Activated CD4-positive, alpha-beta T cell treated with anti-CD3 and anti-CD28 coated beads for 4 hours (primary cell): ENCODE measurements at places on chromosomes 11 and 22.

GRCh38 chr11:118238929-118239328 lies 13.2 kb downstream of the MPZL3 start:
- no peak for DNase-seq

- DNase-seq, result no peak
These were observed 72.8 kb downstream of the GAB4 start for GRCh38 chr22:16935209-16935608.

- no peak for DNase-seq
These were observed 20.8 kb downstream of the KRTAP5-6 start for GRCh38 chr11:1717745-1718144.

DNA sequence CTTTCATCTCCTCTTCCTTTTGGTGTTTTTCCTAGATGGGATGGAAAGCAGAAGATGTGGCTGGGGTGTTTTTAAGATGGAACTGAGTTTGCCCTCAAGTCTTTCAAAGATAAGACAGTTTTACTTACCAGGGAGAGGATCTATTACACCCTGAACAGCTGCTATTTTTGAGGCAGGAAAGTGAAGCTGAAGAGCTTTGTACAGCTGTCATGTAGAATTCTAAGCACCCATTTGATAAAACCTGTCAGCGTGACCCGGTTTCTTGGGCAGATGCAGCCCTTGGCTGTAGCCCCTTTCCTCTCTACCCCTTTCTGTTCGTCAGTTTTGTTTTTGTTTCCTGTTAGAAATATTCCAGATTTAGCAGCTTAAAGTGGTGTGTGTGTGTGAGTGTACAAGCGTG lies 35.2 kb downstream of the FAT3 start:
- no peak for DNase-seq

GRCh38 chr22:20776624-20777405 lies 2.9 kb downstream of the SERPIND1 start:
- no peak for DNase-seq

- DNase-seq, result no peak
These were observed 760 bp upstream of the MAPK8IP1 start for GRCh38 chr11:45884596-45885185.

GRCh38 chr11:14499178-14499559 lies 442 bp downstream of the COPB1 start:
- peak; percentile 34 for DNase-seq

GRCh38 chr11:3049430-3050243 lies 7.6 kb downstream of the CARS1 start:
- DNase-seq, result peak; percentile 65

DNA sequence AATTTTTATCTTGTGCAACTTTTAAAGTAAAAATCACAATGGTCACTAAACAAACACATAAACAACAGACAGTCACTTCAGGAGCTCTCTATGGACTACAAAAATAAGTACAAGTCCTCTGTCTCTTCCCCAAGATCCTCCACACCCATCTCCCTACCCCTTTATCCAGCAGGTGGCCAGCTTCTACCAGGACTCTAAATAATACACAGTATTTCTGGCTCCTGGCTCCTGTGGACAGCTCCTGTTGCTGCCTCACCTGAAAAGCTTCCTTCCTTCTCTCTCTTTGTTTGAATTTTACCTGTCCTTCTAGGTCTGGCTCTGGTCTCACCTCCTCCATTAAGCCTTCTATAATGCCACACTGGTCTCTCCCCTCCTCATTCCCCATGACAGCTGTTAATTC lies 86.1 kb downstream of the CLPB start:
- no peak for DNase-seq

- DNase-seq, result no peak
These were observed 3.7 kb upstream of the CLDN5 start for GRCh38 chr22:19527861-19528417.

GRCh38 chr11:77152846-77153245 lies 24.8 kb downstream of the MYO7A start:
- no peak for DNase-seq

DNA sequence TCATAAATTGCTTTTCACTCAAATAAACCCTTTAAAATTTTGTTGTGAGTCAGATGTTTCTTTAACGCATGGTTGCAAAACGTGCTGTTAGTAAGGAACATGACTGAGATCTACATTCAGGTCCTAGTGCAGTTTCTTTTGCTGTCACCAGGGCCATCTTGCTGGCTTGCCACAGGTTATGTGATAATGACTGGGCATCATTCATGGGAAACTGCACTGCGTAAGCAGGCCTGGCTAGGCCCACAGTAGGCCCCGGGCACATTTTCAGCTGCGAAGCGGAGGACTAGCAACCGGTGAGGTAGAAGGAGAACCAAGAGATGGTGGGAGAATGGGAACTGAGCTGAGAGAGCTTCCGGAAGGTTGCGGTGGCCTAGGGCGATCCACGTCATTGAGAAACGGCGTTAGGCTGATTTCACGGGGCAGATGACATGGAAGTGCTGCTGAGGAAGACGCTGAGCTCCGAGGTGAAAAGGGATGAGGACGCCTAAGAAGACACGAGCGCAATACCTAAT lies 3.2 kb upstream of the KLHDC7B start:
- DNase-seq, result no peak

DNA sequence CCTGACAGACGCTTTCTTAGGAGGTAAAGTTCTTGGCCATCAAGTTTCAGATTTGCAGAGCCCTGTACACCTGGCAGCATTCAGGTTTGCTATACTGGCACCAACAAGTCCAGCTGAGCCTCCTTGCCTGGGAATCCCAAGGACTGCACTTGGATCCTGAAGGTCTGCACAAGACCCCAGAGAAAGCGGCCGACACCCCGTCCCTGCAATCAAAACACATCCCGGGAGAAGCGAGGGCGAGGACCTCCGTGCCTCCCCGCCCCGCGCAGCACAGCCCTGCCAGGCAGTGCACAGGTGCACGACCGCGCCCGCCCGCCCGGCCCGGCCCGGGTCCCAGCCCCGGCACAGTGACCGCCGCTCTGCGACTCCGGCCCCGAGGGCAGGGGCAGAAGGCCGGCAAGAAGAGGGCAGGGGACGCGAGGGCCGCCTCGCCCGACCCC lies 559 bp downstream of the MRTFA start:
- no peak for DNase-seq

GRCh38 chr11:88363004-88363403 lies 25.5 kb upstream of the CTSC start:
- no peak for DNase-seq

GRCh38 chr11:86955361-86956120 lies at the start of gene FZD4:
Gene FZD4 (minus strand): TSS chr11:86955395. CDS start chr11:86955085, 310 bp downstream.
- peak; percentile 2 for DNase-seq

DNA sequence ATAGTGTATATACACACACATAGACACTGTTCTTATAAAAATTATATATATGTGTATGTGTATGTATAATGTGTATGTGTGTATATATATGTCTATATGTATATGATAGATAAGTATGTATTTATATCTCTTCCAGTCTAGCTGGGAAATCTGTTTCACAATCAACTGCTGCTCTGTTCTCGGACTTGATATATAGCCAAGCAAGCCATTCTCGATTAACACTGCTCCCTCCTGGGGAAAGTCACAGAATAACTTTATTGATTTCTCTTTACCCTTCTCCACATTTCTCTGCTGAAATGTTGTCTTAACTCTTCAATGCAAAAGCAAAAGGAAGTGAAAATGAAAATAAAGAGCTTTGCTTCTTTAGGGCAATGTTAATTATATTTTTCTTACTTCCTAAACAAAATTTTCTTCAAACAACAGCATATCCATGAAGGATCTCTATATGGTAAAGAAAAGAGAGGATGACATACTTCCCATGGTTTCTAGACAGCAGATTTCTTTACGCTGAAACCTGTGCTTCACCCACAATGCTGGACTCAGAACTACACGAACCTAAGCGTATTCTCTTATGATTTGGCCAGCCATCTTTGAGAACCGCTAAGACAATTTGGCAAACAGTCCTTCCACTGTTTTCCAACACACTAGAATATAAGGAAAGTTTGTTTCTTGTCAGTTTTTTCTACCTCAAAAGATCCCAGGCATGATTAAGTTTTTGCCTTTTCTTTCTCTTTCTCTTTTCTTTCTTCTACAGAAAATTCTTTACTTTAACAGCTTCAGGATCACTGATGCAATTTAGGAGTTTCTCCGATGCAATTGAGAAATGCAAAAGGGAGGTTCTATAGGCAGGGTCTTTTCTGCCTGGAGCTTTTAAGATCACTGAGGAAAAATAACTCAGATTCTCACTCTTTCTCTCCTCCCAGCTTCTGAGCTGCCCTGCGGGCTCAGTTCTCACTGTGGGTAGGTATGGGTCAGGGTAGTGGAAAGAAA lies 1.9 kb downstream of the BLID start:
- DNase-seq, result no peak

DNA sequence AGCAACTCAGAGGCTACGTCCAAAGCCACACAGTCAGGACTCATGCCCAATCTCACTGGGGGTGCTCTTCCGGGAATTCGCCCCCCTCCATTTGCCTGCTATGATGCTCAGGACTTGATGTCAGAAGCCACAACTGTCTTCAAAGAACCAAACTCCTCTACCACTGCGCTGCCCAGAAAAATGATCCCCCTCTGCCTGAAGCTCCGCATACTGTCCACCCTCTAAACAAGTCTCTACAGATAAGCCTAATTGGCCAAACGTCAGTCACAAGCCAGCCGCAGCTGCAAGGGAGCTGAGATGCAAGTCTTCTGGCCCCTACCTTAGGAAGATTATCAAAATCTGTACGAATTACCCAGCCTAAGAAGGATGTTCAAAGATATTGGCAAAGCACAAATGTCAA lies 294.6 kb downstream of the BUD13 start:
- DNase-seq, result no peak

- peak; percentile 96 for DNase-seq
These were observed at the start of gene EIF3M for GRCh38 chr11:32583459-32584271. Gene EIF3M (plus strand): TSS chr11:32583831. CDS start chr11:32583888, 57 bp downstream.

DNA sequence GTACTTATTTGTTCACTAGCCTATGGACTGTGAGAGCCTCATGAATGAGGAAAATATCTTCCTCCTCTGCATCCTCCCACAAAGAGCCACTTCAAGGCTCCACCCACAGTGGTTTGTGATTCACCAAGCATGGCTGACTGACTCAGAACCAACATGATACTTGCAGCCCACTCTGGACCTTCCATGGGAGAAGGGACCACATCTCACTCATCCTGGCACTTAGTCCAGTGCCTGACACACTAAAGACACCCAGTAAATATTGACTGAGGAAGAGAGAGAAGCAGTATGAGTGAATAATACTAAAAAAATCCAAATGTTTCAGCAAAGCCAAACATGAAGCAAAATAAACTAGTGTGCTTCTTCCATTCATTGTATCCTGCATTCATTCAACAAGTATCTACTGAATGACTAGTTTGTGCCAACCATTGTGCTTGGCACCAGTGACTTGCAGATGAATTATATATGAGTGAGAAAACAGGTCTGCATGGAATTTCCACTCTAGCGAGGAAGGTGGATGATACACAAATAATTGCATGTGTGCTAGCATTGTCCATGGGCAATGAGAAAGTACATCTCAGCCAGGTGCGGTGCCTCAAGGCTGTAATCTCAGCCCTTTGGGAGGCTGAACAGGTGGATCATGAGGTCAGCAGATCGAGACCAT lies 54.9 kb upstream of the BLID start:
- DNase-seq, result no peak

DNA sequence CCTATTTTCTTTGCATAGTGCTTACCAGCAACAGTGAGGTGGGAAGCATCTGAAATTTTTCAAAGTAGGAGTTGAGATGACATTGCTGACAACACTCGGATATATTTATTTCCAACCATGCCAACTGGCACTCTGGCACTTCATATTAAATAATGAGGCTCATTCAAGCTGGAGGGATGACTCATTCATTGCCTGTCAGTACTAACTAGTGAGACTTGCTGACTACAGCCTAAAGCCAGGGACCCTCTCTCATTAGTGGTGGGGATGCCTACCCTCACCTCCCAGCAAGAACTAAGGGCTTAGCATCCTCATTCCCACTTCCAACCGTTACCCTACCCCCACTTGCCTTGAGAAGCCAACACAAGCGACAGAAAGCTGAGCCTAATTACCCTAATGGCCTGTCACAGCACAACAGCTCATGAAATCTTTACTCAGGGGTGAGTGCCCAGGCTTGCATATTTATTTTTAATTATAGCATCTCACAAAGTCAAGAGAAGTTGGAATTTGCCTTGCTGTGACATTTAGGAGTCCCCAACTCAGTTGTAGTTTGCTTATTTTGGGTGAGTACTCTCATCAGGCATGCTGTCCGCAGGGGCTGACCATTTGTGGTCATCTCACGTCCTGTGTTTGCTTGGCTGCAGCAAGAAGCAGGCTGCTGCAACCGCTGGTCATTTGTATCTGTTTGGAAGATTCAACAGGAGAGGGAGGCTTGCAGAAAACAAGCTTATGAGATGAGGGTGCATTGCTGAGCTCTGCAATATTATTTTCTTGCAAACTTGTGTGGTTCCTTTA lies 181.6 kb upstream of the POU2AF2 start:
- DNase-seq, result no peak

DNA sequence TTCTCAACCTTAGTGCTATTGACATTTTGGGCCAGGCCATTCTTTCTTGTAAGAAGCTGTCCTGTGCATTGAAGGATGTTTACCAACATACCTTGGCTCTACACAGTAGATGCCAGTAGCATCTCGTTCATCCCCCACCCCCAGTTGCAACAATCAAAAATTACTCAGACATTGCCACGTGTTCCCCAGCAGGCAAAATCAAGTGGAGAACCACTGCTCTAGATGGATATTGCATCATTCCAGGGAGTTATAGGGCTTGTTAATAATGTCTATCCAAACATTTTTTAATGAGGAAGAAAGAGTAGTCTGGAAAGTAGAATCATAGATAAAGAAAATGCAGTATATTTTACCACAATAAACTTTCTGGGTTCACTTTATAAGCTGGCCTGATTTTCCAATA lies 64.1 kb downstream of the PRMT3 start:
- no peak for DNase-seq

DNA sequence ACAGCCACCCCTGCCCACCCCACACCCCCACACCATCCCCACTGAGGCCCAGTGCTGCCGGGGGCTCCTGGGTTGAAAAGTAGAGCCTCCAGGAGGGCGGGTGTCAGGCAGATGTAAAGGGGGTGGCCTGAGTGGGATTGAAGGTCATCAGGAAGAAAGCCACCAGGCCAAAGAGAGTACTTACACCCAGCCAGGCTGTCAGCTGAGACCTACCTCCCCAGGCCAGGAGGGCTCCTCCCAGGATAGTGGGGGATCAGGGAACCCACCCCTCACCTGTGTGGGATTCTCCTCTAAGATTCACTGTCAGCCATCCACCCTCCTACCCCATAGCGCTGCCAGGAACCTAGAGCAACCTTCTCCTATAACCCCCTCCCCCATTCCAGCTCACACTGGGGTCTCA lies 17.2 kb upstream of the FCHSD2 start:
- DNase-seq, result no peak

DNA sequence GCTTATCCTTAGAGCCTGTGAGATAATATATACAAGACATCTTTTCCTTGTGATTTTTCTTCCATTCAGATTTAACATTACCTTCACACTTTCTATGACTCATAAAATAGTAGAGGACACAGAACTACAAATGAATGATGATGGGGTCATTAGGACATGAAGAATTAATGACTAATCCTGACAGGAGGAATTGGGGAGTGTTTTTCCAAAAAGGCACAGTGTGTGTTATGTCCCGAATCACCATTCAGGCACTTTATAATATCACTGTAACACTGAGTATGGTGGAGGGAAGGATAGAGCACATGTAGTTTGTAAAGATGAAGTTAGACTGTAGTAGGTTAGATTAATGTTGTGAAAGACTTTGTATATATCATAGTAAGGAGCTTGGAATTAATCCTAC lies 391.3 kb downstream of the JRKL start:
- DNase-seq, result no peak

GRCh38 chr11:121777056-121777455 lies 324.3 kb upstream of the SORL1-AS1 start:
- no peak for DNase-seq
